ENCODE measurements at places on chromosomes 1 and 21. TPM values are rescaled to one million over a fixed set of nuclear protein-coding genes. Genes with fewer than 3 reads are reported as not detected.

DNA sequence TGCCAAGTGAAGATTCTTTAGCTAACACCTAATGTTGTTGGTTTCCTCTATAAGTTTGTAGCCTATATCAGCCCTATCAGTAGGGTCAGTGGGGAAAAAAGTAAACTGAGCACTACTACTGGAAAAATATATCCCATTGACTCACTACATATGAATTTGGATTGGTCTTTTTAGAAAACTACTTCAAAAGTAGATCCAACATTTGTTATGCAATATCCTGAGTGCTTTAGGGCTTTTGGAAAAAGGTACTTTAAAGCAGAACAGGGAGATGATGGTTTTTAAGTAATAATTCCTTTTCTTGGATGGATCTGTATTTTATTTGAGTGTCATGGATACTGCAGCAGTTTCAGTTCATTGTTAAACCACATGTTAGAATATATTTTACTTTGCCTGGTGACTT lies 7.1 kb downstream of the C1orf21 start:
- no peak for DNase-seq

- no peak for DNase-seq
Measured at GRCh38 chr1:245800901-245801605, 646.3 kb downstream of the KIF26B start.

GRCh38 chr1:174413632-174414031 lies 34.1 kb upstream of the GPR52 start:
- DNase-seq: no peak

Gene INAVA
- total RNA-seq: 35.7 TPM

DNA sequence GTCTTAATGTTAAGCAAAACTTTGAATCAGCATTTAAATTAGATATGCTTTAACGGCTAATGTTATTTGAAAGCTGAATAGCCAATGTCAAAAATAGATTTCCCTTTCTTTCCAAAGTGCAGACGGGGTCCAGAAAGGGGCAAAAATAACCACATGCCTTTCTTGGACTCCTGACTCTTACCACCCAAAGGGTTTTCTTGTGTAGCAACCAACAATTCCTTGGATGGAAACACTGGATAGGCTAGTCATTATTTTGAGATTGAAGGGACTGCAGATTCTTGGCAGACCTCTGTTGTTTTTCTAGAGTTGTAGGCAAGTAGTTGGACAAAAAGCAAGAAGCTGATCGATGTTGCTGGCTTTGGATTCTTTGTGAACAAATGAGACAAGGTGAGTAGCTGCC lies 107.0 kb downstream of the MRPS6 start:
- DNase-seq: no peak

Gene RGS13
- 1.2 TPM for total RNA-seq
